ENCODE measurements at places on chromosomes 3 and 15.

DNA sequence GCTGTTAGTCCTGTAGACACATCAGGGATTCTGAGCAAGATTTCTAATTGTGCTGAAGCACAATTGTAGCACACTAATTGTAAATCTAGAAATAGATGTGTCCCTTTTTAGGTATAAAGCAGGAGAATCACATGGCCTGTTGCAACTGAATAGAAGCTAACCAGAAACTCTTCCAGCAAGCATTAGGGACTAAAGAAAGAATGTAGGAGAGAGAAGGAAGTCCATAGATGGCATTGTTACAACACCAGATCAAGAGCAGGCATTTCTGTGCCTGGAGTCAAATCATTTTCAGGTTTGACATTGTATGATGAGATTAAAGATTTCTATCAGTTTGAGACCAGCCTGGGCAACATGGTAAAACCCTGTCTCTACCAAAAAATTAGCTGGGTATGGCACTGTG is 27.4 kb downstream of the CALML4 start:
- no peak for DNase-seq

DNA sequence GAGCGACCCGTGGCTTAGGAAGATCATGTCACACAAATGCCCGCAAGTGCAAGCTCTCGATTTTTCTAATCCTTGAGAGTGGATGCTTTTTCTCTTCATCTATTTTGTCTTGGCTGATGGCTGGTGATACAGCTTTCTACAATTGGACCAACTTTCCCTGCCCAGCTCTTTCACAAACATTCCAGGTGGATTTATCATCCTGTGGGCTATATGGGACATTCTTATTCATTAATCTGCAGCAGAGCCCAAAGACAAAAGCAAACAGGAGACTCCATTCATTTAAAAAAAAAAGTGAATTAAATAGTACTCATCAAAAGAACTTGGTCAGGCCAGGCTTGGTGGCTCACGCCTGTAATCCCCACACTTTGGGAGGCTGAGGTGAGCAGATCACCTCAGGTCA is 14.2 kb upstream of the TSEN2 start:
- DNase-seq = no peak

GRCh38 chr15:100570735-100571313 is 31.2 kb downstream of the LINS1 start:
- DNase-seq = no peak

GRCh38 chr15:48887144-48887543 is 9.2 kb downstream of the EID1 start:
- DNase-seq = no peak

DNA sequence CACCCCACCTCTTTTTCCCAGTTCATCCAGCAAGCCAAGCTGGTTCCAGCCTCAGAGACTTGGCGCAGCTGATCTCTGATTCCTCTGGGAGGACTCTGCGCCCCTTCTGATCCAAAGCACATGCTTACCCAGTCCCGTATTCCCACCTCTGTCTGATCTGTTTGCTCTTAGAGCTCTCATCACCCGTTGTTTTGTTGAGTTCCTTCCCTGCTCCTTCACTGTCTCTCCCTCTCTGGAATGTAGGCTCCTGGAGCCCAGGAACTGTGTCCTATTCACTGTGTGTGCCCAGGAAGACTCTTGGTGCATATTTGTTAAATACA is 1.3 kb upstream of the ZXDC start:
- no peak for DNase-seq

- no peak for DNase-seq
Measured at GRCh38 chr3:85678713-85679112, 719.9 kb downstream of the CADM2 start.

DNA sequence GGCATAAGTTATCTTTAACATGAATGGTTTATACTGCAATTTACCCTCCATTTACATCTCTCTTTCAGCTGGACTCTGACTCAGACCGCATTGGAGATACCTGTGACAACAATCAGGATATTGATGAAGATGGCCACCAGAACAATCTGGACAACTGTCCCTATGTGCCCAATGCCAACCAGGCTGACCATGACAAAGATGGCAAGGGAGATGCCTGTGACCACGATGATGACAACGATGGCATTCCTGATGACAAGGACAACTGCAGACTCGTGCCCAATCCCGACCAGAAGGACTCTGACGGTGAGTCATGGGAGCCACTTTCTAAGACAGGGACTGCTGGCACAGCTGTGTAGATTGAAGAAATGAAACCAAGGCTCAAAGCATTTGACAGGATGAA is 11.6 kb downstream of the THBS1 start:
- no peak for DNase-seq

GRCh38 chr3:112365636-112366035 is 32.7 kb downstream of the CD200 start:
- DNase-seq = no peak

DNA sequence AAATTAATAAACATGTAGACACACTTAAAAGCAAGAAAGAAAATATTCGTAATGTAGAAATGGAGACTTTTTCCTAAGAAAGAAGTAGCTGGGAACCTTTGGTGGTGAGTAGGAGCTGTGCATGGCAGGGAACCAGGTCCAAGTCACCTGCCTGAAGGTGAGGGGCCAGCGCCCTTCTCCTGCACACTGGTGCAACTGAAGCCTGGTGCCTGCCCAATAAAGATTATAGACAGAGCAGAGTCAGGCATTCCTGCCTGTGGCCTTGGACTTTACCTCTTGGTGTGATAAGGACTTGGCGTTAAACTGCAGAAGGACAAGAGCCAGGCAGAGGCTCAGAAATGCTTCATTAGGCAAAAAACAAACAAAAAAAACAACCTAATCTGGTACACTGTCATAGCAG is 14.2 kb downstream of the CFAP91 start:
- no peak for DNase-seq

DNA sequence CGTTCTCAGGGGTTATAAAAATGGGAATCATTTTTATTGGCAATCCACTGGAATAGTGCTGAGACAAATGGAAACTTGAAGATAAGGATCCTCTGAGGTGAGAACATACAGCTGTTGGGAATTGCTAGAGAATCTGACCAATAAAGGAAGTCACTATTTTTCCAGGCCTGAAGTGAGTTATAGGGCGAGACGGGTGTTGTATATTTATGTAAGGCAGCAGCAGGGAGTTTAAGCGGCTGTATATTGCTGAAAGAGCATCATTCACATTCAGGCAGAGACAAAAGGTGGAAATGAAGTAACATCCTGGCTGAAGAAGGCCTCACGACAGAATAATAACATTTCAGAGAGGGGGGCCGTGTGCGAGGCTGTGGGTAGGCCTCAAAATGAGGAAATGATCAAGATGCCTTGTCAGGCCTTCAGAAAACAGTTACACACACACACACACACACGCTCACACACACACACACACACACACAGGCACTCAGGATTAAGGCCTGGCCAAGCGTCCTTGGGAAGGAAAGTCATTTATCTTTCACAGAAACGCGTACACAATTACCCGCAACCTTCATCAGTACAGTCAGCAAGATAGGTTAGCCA is 964.9 kb upstream of the NR2F2 start:
- no peak for DNase-seq

DNA sequence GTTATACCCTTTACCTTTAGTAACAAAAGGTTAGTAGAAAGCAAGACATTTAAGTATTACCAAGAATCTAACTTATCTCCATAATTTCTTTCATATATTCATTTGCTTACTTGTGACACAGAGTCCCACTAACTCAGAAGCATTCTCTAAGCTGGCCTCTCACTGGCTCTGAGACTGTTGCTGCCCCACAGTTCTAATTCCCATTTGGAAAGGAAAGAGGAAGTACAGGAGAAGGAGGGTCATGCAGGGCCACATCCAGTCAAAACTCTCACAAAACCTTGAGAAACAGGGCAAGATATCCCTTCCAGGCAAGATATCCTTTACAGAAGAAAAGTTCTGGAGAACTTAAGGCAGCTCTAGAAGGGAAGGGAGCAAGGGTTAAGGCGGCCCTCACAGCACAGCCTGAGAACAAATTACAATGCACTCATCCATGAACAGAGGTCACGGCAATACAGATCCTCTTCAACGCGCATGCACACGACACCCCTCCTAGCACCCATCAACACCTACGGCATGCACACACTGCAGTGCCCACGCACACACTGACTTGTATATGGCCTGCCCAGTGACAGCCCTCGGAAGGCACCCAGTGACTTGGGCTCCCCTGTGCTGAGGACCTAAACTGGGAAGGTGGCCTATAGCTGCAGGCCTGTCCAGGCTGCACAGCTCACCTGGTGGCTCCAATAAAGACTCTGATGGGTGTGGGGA is 13.0 kb upstream of the MYO5C start:
- no peak for DNase-seq

GRCh38 chr3:184239221-184239620 is 9.5 kb downstream of the ALG3 start:
- DNase-seq = no peak

- no peak for DNase-seq
Measured at GRCh38 chr15:42444415-42445063, 46.4 kb downstream of the ZNF106 start.

GRCh38 chr15:52144656-52145178 is 32.1 kb upstream of the BCL2L10 start:
- no peak for DNase-seq

DNA sequence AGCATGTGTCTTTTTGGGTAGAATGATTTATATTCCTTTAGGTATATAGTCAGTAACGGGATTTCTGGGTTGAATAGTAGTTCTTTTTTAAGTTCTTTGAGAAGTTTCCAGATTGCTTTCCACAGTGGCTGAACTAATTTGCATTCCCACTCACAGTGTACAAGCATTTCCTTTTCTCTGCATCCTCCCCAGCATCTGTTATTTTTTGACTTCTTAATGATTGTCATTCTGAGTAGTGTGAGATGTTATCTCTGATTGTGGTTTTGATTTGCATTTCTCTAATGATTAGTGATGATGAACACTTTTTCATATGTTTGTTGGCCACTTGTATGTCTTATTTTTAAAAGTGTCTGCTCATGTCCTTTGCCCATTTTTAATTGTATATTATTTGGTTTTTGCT is 337.6 kb downstream of the EFHB start:
- no peak for DNase-seq

DNA sequence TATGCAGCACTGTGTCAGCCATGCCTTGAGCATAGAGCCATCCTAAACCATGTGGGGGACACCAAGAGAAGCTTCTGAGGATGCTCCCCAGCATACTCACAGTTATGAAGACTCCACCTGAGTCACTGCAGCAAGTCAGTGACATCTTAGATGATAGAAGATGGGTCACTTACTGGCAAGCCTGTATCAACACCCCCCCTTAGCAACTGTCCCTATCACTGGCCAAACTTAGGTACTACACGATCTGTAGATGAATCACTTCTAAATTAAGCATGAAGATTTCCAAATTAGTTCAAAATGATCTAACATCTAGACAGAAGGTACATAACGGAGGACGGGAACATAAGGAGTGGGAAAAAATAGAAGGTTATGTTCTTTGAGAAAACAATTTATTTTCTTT is 13.2 kb upstream of the LMCD1 start:
- DNase-seq = no peak

GRCh38 chr3:118842147-118842863 is 192.3 kb downstream of the IGSF11 start:
- no peak for DNase-seq

Measured in activated naive CD4-positive, alpha-beta T cell treated with anti-CD3 and anti-CD28 coated beads, Interleukin-2, amount 50 U/mL, for 16 hours (primary cell).